ENCODE measurements at places on chromosomes 3 and 15. TPM values are rescaled to one million over a fixed set of nuclear protein-coding genes. Genes with fewer than 3 reads are reported as not detected.
A peak's percentile ranks its signal among the peaks of the same experiment; 100 is the strongest.

The PLXNA1 gene
- polyA plus RNA-seq, result 38.8 TPM

The CCDC71 gene
- 23.4 TPM for polyA plus RNA-seq

The ZNF501 gene
- 12.9 TPM for polyA plus RNA-seq

DNA sequence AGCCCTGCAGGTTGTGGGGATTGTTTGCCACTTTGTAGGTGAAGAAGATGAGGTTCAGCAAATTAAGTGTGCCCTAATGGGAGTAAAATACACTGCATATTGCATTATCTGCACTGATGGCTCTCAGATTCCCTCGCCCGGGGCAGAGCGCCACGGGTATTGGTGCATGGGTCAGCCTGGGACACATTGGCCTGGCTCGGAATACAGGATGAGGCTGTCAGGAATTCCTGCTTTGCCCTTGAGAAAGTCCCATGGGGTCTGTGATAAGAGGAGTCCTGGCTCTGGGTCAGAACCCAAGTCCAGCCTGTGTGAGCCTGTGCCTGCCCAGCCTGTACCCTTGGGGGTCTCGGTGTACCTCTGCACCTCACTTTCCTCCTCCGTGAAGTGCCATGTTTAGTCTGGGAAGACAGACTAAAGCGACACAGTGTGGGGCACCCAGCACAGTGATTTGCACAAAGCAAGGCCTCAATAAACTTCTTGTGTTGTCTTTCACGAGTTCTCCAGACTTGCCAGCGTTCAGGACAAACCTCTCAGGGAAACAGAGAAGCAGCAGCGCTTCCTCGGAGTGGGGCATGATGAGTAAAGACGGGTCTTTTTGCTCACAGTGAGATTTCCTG is 107.6 kb downstream of the LRRK1 start:
- DNase-seq, result no peak

GRCh38 chr3:157754451-157754850 is 251.2 kb upstream of the VEPH1 start:
- no peak for DNase-seq

GRCh38 chr3:42701371-42702065 is 1.1 kb downstream of the HHATL start:
- DNase-seq, result peak; percentile 37

DNA sequence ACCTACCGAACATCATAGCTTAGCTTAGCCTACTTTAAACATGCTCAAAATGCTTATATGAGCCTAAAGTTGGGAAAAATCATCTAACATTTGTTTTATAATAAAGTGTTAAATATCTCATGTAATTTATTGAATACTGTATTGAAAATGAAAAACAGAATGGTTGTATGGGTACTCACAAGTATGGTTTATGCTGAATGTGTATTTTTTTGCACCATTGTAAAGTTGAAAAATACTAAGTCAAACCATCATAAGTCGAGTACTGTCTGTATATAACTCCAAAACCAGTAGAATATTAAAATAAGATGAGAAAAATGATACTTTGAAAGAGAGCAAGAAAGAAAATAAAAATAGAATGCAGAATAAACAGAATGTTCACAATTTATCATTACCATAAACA is 115.7 kb downstream of the ZNF280D start:
- DNase-seq, result no peak

All from left renal cortex interstitium (tissue), 4 donors.